BJ (cell line): ENCODE measurements at places on chromosomes 1 and 21. TPM values are rescaled to one million over a fixed set of nuclear protein-coding genes. Genes with fewer than 3 reads are reported as not detected.

DNA sequence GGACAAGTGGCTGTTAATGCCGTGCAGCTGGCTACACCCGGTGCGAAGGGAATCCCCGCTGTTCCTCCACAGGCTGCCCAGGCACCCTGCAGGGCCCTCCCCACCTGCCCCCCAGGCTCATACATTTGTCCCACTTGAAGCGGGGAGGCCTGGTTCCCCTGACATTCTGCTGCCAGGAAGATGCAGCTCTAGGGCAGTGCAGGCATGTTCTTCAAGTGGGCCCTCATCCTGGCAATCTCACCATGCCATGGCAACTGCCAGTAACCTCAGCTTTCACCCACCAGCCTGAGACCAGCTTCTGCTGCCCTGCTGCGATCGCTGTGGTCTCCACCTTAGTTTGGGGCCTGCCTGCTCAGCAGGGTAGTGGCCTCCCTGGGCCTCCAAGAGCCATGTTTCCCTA, 151.9 kb upstream of the COL6A1 start:
- no peak for DNase-seq

GRCh38 chr1:20343938-20344302, 53.2 kb downstream of the VWA5B1 start:
- DNase-seq: no peak

GRCh38 chr1:147215540-147215916, 9.6 kb downstream of the FMO5 start:
- no peak for DNase-seq

C1orf185 gene
- not detected in 2 replicates for polyA plus RNA-seq

DNA sequence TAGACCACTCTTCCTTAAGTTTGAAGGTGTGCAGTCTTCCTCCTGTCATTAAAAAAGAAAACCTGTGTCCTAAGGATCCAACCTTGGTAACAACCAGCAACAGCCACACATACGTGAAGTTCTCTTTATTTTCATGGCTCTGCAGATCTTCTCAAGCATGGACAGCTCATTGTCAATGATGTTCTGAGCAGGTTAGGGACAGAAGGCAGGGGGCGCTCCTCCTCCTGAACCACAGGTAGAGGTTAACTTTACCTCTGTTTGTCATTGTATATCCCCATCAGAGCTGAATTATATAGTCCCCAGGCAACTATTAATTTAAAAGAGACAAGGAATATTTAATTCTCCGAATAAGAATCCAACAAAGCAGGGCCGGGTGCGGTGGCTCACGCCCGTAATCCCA, 52.5 kb upstream of the CR2 start:
- DNase-seq: no peak

DNA sequence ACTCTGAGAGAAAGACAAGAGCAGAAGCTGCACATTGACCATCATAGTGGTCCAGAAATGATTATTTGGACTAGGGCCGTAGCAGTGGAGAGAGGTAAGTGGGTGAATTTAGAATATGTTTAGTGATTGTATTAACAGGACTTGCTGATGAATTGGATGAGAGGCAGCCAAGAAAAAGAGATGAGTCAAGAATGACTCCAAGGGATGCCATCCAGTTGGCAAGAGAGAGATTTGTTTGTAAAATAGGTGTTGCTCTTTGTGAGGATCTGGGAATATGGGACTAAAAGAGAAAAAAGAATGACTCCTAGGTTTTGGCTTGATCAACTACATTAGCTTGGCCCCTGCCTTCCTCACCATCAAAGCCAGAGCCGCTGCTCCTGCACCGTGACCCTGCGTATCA, 54.2 kb upstream of the ARTN start:
- peak; percentile 38 for DNase-seq

DNA sequence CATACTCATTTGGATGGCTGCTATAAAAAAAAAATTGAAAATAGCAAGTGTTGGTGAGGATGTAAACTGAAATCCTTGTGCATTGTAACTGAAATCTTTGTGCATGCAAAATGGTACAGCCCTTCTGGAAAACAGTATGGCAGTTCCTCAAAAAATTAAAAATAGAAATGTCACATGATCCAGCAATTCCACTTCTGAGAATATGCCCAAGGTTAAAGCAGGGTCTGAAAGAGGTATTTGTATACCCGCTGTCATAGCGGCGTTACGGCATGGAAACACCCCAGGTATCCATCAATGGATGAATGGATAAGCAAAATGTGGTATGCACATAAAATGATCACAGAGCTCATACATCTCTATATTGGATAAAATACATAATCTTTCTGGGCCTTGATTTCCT, 116.7 kb downstream of the RUSC1 start:
- DNase-seq: no peak

LIPI gene
- polyA plus RNA-seq: not detected in 2 replicates

AKR7A3 gene
- 0.16 and 0.37 TPM in 2 replicates for polyA plus RNA-seq

DNA sequence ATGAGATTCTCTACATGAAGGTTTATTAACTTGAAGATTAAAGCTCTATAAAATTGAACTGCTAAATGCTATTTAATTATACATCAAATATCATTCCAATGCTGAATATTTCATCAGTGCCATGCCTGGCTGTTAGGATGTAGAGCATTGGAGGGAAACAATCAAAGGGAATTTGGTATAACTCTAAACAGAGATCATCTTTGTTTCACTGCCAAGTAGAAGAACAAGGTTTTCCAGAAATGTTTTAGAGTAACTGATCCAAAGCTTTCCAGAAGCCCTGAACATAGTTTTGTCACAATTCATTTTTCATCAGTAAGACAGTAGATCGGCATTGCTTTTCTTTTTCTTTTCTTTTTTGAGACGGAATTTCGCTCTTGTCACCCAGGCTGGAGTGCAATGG, 5.9 kb upstream of the DSTYK start:
- DNase-seq: no peak

DNA sequence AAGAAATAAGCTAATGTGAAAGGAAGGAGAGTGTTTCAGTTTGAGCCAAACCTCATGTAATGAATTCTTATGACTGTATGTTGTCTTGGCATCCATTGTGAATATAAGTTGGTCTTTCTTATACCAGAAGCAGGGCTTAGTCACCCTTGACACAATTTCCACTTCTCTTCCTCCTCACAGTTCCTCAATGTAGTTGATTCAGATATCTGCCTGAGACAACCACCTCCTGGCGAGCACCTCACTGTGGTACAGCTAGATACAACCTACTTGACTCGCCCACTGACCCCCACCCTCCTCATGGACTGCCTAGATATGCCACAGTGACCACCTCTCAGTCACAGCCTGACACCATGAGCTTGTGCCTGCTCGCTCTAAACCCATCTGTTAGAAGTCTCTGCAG, 45.6 kb downstream of the KYAT3 start:
- DNase-seq: no peak
